ENCODE measurements at places on chromosomes 12 and 14.

- DNase-seq, result no peak
These were observed 2.0 kb downstream of the MYH7 start for GRCh38 chr14:23433457-23433856.

DNA sequence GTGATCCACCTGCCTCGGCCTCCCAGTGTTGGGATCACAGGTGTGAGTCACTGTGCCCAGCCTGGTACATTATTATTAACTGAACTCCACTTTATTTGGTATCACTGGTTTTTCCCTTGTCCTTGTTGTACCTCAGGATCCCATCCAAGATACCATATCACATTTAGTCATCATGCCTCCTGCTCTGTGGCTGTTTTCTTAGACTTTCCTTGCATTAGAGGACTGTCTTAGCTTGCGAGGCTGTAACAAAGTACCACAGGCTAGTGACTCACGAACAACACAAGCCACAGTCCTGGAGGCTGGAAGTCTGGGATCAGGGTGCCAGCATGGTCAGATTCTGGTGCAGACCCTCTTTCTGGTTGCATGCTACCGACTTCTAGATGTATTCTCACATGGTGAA is 12.2 kb downstream of the KLC1 start:
- no peak for DNase-seq

DNA sequence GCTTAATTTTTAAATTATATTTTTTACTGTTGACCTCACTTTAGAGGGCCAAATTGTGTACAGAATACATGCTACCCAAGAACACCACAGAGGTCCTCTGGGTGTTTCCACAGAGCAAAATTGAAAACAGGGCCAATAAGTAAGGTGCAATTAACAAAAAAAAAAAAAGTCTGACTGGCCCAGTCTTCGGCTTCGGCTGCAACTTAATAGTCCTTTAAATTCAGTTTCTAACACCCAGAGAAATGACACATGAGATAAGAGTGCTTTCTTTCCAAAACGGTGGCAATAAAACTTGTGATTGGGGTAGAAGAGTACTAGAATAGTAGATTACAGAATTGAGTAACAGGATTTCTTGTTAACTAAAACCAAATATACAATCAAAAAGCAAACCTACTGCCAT is 81.3 kb downstream of the MED13L start:
- DNase-seq, result no peak

DNA sequence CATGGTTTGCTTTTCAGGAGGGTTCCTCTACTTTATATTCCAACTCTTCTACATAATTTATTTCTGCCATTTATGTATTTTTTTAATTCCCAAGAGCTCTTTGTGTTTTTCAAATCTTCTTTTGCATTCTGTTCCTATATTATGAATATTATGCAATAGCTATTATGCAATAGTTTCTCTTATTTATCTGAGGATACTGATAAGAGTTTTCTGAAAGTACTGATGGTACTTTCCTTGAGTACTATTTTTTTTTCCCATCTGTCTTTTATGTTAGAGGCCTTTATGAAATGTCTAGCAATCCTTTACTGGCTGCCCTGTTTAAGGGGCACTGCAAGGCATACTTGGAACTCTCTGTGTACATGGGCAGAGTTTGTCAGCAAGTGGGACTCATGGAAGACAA is 93.4 kb downstream of the SLC41A2 start:
- DNase-seq, result no peak

DNA sequence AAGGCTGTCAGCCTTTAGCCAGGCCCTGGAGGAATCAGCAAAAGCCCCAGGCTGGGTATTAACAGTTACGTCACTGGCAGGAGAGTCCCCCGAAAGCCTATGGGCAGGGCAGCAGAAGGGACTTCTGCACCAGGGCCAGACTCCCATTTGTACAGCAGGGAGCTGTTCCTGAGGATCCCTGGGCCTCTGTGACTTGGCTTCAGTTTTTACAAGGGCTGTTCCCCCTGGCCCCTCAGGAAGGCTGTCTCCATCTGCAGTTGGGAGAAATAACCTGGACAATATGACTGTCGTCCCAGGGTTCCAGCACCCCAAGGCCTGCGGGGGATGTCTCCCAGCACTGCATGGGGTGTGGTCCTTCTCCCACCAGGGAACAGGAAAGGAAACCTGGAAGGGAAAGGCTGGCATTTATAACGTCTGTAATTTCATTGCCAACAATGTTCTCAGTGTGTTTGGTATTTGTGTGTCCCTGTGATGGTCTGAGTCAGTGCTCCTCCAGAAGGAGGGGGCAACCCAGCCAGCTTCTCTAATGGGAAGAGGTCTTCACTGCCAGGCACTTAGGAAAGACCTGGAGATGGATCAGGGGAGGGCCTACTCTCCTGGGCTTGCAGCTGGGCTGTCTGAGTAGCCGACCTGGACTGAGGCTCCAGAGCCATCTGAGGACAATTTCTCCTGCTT is 42.4 kb downstream of the ERH start:
- DNase-seq, result no peak

Measured in activated CD4-positive, alpha-beta T cell treated with anti-CD3 and anti-CD28 coated beads, Interleukin-2, amount 50 U/mL, for 16 hours (primary cell).